ENCODE measurements at places on chromosomes 2 and 18.

DNA sequence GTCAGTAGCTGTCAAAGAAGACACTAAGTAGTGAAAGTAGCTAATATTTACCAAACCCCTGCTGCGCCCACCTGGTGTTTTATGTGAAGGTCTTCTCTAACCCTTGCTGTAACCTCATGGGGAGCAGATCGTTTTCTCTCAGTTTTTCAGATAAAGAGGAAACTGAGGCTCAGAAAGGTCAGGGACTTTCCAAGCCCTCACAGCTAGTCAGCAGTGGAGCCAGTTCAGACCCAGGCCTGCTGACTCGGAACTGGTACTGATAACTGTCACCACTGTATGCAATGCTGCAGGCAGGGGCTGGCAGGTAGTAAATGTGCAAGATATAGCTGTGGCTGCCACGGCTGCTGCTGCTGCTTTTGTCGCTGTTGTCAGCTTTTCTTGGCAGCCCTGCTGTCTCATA, 69.1 kb downstream of the LRRFIP1 start:
- no peak for DNase-seq

GRCh38 chr2:9106338-9107167, 100.1 kb upstream of the ASAP2 start:
- DNase-seq: no peak

DNA sequence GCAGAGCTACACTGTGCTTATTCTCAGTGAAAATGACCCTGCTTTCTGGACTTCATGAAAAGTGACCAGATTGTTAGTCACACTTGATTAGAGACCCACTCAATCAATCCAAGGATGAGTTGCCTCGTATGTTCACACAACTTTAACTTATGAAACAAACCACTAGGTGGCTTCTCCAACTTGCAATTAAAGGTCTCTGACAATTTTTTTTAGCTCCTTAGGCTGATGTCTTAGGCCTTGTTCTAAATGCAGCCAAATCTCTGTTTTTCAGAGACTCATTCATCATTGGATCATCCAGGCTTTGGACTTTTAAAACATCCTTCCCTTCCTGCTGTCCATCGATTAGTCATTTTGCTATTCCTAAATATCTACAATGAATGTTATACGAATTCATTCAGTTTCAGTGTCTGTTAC, 63.4 kb downstream of the MREG start:
- DNase-seq: no peak

- no peak for DNase-seq
Observed at GRCh38 chr2:120678251-120678650, 57.4 kb upstream of the GLI2 start.

DNA sequence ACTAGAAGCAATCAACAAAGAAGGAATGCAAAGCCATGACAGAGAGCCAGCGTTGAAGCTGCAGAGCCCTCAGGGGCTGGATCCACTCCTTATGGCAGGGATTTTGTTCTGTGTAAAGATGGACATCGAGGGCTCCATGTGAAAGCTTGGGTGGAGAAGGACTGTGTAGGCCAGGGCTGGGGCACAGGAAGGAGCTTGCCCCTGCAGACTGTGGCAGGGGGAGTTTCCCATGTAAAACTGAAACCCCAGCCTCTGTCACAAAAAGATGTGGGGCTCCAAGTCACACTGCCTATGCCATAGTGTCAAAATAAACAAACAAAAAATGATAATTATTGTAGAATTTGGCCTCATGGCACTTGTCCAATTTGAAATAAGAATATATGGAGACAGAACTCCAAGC, 408.7 kb upstream of the HS6ST1 start:
- no peak for DNase-seq

GRCh38 chr2:86368161-86368824, 30.9 kb upstream of the REEP1 start:
- no peak for DNase-seq

DNA sequence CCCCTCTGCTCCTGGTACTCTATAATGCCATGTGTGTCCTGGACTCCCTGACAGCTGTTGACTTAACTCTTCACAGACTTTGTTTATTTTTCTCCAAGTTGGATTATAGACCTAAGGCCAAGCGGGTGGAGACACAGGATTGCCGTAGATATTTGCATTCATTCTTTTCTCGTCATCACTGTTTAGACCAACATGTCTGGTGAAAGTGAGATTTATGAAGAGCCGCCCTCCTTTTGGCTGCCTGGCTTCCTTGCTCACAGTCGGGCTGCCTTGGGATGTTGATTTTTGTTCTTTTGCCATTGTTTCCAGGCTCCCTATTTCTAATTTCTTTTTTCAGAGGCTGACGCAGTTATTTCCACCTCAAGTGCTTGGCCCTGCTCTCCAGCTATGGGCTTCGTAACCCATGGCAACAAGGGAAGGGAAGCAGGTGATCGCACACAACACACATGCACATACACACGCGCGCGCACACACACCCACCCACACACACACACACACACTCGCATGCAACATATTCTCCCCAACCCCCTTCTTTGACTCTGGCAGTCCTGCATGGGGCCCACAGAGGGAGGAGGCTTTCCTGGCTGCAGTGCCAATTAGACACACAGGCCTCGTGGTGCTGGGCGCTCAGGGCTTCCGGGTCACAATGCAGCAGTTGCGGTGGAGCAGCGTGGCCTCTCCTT, 296.5 kb downstream of the MTX2 start:
- no peak for DNase-seq

- no peak for DNase-seq
Observed at GRCh38 chr2:18402-19271, 27.7 kb downstream of the FAM110C start.

DNA sequence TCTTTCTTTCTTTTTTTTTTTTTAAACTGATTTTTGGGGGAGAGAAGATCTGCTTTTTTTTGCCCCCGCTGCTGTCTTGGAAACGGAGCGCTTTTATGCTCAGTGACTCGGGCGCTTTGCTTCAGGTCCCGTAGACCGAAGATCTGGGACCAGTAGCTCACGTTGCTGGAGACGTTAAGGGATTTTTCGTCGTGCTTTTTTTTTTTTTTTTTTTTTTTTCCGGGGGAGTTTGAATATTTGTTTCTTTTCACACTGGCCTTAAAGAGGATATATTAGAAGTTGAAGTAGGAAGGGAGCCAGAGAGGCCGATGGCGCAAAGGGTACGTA, 587 bp downstream of the MEIS1 start:
- DNase-seq: no peak
